ENCODE measurements at places on chromosomes 5 and 9.
A peak's percentile ranks its signal among the peaks of the same experiment; 100 is the strongest.

DNA sequence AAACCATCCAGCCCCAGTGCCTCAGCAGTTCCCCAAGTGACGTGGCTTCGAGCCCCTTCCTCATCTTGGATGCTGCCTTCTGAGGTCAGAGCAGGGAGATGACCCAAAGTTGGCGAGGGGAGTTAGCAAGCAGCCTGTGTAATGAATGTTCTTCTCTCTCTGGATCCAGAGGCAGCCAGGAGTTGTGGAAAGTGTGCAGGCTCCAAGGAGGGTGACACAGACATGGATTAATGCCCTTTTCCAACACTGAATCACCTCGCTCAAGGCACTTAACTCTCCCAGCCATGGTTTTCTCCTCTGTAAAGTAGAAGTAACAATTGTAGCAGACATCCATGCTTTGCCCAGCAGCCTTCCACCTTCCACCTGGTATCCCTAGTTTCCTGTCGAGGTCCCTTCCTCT is 64.6 kb upstream of the HAND1 start:
- no peak for DNase-seq

- no peak for DNase-seq
These were observed 17.4 kb downstream of the C9orf85 start for GRCh38 chr9:71928806-71929205.

GRCh38 chr5:137096149-137097103 is 402.7 kb downstream of the SPOCK1 start:
- no peak for DNase-seq

DNA sequence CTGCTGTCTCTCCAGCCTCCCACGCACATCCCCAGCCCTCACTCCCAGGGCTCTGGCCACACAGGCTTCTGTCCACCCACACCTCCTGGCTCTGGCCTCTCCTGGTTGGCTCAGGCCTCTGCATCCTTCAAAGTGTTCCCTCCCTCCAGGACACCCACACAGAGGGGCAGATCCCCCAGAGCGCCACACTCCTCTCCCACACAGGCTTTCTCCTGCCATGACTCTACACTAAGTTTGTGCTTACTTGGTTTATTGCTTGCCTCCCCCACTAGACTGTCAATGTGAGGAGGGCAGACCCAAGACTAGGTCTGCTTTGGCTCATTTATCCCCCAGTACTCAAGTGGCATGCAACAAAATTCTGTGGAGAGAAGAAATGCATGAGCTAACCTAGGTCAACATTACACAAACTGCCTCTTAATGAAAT is 67.0 kb upstream of the SPOCK1 start:
- DNase-seq, result no peak

- DNase-seq, result no peak
These were observed 21.9 kb downstream of the ASTN2 start for GRCh38 chr9:117392992-117393391.

GRCh38 chr5:72314571-72315172 is 5.4 kb downstream of the MRPS27 start:
- peak; percentile 11 for DNase-seq
